ENCODE measurements at places on chromosomes 11 and 22.

DNA sequence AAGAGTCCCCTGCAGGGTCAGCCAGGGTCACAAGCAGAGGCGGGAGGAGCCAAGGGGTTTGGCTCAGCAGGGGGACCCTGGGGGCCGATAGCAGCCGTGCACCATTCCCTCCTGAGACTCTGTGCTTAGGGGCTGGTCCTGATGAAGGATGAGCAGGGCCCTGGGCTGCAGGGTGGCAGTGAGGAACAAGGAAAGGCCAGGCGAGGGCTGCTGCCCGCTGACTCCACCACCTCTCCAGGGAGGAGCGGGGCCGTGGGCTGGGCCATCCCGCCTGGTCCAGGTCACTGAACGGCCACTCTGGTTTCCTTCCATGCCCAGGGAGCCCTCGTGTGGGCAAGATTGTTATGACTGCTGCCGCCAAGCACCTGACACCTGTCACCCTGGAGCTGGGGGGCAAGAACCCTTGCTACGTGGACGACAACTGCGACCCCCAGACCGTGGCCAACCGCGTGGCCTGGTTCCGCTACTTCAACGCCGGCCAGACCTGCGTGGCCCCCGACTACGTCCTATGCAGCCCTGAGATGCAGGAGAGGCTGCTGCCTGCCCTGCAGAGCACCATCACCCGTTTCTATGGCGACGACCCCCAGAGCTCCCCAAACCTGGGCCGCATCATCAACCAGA is 9.2 kb upstream of the NDUFS8 start:
- no peak overlapping the region for H3K4me3 ChIP-seq
- no peak for DNase-seq
- peaks cover 6% of the 10 kb centered on the region for H3K4me1 ChIP-seq
- H3K27ac ChIP-seq: no peak overlapping the region
- H3K36me3 ChIP-seq: no peaks in the 10 kb centered on the region
- H3K27me3 ChIP-seq: no peaks in the 10 kb centered on the region

GRCh38 chr22:20787746-20788626 is 14.1 kb downstream of the SERPIND1 start:
- DNase-seq: no peak
- H3K27ac ChIP-seq: no peak overlapping the region
- peaks cover 10% of the 10 kb centered on the region for H3K36me3 ChIP-seq
- no peaks in the 10 kb centered on the region for H3K27me3 ChIP-seq

DNA sequence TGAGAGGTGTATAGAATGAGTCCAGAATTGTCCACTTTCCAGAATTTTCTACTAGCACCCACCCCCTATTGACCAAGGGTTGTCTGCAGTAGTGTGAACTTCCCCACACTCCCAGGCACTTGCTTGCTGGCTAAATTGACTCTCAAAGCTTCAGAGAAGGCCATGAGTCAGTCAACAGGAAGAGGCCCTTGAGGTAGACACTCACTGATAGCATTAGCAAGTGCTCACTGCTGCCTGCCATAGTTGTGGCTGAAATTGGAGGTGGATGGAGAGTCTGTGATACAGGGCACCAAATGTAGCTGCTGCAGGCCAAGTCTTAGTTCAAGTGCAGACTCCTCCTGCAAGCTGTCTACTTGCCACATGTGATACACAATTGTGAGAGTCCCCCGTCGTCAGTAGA is 156.8 kb downstream of the SPON1 start:
- DNase-seq: no peak
- no peaks in the 10 kb centered on the region for H3K4me1 ChIP-seq
- no peak overlapping the region for H3K4me3 ChIP-seq
- H3K27me3 ChIP-seq: no peaks in the 10 kb centered on the region
- H3K27ac ChIP-seq: no peak overlapping the region

DNA sequence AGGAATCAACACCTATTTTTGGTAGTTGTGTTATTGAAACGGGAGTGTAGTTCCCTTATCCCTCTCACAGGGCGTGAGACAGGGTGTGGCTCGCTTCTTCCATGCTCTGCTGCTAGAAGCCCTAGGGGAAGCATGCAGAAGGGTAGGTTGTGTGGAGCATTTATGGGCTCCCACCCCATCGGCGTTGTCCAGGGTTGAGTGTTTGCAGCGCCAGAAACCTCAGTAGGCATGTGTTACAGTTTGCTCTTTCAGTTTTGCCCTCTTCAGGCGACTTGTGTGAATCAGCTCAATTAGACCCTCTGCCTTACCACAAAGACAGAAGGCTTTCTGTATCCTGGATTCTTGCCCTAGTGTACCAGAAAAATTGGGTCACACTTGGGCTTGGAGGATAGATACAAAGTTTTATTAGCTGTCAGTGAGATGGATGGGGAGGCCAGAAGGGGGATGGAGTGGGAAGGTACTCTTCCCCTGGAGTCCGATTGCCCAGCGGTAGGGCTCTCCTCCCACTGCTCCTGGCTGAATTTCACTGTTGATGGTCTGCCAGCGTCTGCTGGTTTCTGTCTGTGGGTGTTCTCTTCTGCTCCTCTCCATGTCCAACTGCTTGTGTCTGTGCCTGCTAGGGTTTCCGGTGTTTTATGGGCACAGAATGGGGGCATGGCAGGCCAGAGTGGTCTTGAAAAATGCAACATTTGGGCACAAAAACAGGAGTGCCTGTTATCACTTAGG is 358.3 kb upstream of the CTSC start:
- H3K27me3 ChIP-seq: no peaks in the 10 kb centered on the region
- DNase-seq: no peak
- H3K36me3 ChIP-seq: no peaks in the 10 kb centered on the region

DNA sequence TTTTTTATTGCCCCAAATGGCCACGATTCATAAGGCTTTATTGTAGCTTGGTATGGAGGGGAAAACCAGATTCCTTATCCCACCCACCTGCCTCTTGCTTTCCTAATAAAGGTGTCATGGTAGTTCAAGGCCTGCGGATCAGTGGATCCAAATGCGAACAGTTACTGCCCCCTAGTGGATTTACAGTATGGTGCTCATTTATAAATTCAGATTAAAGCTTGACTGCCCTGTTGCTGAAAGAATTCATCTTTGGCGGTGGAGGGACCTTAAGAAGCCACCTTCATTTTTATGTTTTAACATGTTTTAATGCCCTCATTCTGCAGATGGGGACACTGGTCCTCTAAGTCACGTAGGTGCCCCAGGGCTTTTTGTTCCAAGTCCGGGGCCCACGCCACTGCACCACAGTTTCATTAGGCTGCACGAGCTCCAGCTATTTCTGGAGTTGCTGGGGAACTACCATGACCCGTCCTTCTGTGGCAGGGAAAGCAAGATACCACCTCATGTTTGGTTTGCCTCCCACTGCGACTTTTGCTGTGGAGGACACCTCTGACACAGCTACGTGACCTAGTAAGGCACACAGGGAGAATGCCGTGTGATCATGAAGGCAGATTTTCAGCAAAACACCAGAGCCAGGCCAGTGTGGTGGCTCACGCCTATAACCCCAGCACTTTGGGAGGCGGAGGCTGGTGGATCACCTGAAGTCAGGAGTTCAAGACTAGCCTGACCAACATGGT is 15.6 kb upstream of the INCENP start:
- peaks cover 12% of the 10 kb centered on the region for H3K4me1 ChIP-seq
- H3K4me3 ChIP-seq: no peak overlapping the region
- H3K36me3 ChIP-seq: no peaks in the 10 kb centered on the region
- no peaks in the 10 kb centered on the region for H3K27me3 ChIP-seq

DNA sequence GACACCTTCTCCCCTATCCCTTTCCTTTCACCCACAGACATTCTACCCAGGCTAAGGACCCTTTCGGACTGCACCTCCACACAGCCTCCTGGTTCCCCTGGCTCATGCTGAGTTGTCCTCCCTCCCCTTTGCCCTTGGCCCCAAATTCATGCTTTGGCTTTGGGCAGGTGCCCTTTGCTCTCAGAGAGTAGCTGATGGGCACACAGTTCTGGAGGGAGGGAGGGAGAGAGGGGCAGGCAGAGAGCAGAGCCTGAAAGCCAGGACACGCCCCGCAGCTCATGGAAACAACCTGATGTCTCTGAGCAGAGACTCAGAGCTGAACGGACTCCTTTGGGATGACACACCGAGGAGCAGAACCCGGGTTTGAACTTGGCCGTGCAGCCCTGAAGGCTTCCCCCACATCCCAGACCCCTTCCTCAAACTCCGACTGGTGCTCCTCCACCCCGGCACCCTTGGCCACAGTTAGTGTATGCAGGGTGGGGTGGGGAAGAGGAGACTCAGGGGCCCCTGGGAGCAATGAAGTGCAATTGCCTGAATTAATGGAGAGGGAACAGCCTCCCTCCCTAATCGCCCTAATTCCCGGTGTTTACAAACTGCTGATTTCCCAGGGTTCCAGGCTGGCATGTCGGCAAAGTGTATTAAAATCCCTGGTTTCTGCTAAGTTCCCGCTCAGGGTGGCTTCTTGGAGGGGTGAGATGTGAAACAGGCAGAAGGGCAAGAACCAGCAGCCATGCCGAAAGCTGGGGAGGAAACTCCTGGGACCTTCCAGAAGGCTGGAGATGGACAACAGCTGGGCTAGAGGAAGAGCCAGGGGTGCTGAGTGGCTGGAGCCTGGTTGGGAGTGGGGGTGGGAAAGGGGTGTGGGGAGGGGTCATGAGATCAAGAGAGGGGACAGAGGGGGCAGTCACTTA is 71.2 kb upstream of the SHISAL1 start:
- H3K4me1 ChIP-seq: no peaks in the 10 kb centered on the region
- H3K4me3 ChIP-seq: no peak overlapping the region
- no peak for DNase-seq
- H3K36me3 ChIP-seq: no peaks in the 10 kb centered on the region
- H3K27me3 ChIP-seq: peaks cover 49% of the 10 kb centered on the region

GRCh38 chr11:100687054-100687629 is at the start of gene ARHGAP42:
ARHGAP42 (plus strand) TSS chr11:100687288; CDS start chr11:100687679, 391 bp downstream.
- H3K4me1 ChIP-seq: peaks cover 19% of the 10 kb centered on the region
- H3K4me3 ChIP-seq: peak within 1 kb of the TSS; percentile 94
- peak; percentile 52 for DNase-seq
- peak within 1 kb of the TSS; percentile 90 for H3K27ac ChIP-seq

GRCh38 chr11:112249871-112250610 is 10.6 kb downstream of the PLET1 start:
- no peaks in the 10 kb centered on the region for H3K36me3 ChIP-seq
- peaks cover 3% of the 10 kb centered on the region for H3K4me1 ChIP-seq
- no peak overlapping the region for H3K4me3 ChIP-seq
- DNase-seq: peak; percentile 65
- no peaks in the 10 kb centered on the region for H3K27me3 ChIP-seq

- H3K36me3 ChIP-seq: no peaks in the 10 kb centered on the region
- H3K4me3 ChIP-seq: peak within 1 kb of the TSS; percentile 46
- peak; percentile 9 for DNase-seq
These were observed at the start of gene SPTBN2 for GRCh38 chr11:66728693-66729385. SPTBN2 (minus strand) TSS chr11:66729216; CDS start chr11:66721240, 7,976 bp downstream.

DNA sequence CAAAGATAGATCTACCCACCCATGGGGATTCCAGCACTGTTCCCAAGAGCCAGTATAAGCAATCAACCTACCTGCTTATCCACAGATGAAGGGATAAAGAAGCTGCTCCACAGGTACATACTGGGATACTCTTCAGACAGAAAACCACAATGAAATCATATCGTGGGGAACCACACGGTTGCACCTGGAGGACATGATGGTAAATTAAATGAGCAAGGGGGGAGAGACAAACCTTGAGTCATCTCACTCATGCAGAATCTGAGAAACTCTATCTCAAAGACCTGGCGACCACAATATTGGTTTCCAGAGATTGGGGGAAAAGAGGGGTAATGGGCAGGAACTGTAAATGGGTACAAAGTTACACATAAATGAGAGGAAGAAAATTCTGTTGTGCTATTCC is 14.5 kb downstream of the RGL4 start:
- DNase-seq: no peak
- H3K4me3 ChIP-seq: no peak overlapping the region
- no peak overlapping the region for H3K27ac ChIP-seq
- H3K27me3 ChIP-seq: no peaks in the 10 kb centered on the region
- peaks cover 13% of the 10 kb centered on the region for H3K4me1 ChIP-seq

- H3K36me3 ChIP-seq: no peaks in the 10 kb centered on the region
- DNase-seq: no peak
- H3K4me3 ChIP-seq: no peak overlapping the region
- H3K27ac ChIP-seq: no peak overlapping the region
- H3K4me1 ChIP-seq: peaks cover 35% of the 10 kb centered on the region
- H3K27me3 ChIP-seq: no peaks in the 10 kb centered on the region
These were observed 133.6 kb upstream of the MTMR2 start for GRCh38 chr11:96057502-96057901.

GRCh38 chr11:18772211-18772610 is 19.4 kb downstream of the PTPN5 start:
- H3K27ac ChIP-seq: no peak overlapping the region
- no peaks in the 10 kb centered on the region for H3K36me3 ChIP-seq
- peak; percentile 4 for DNase-seq
- H3K4me3 ChIP-seq: no peak overlapping the region
- H3K4me1 ChIP-seq: no peaks in the 10 kb centered on the region

DNA sequence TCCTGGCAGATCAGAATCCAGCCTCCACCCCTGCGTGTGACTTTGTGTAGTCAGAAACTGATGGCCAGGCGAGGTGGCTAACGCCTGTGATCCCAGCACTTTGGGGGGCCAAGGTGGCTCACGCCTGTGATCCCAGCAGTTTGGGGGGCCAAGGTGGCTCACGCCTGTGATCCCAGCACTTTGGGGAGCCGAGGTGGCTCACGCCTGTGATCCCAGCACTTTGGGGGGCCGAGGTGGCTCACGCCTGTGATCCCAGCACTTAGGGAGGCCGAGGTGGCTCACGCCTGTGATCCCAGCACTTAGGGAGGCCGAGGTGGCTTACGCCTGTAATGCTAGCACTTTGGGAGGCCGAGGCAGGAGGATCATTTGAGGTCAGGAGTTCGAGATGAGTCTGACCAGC is 5.2 kb downstream of the NCAPH2 start:
- peaks cover 10% of the 10 kb centered on the region for H3K4me1 ChIP-seq
- no peaks in the 10 kb centered on the region for H3K36me3 ChIP-seq
- DNase-seq: no peak
- H3K4me3 ChIP-seq: no peak overlapping the region

DNA sequence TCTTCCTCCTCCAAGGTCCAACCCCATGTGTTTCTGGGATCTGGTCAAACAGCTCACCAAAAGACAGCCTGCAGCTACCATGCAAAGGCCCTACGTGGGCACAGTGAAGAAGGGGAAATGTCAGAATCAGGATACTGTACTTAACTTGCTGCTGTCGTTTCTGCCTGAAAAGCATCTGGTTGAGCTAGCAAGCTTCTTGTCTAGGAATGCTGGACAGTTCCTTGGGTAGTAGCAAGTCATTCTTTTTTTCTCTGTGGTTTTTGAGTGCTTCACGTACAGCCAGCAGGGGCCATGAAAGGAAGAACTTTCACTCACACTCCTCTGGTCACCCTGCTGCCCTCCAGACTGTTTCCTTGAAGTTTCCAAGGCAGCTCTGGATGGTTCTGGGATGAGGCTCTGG is 24.7 kb downstream of the RCOR2 start:
- DNase-seq: peak; percentile 61
- H3K4me3 ChIP-seq: no peak overlapping the region
- H3K4me1 ChIP-seq: peaks cover 12% of the 10 kb centered on the region
- no peak overlapping the region for H3K27ac ChIP-seq
- H3K36me3 ChIP-seq: peaks cover 8% of the 10 kb centered on the region
- H3K27me3 ChIP-seq: no peaks in the 10 kb centered on the region

Measured in astrocyte (in vitro differentiated cells and primary cell).